Cardiac ventricle fibroblast (primary cell): ENCODE measurements at places on chromosomes 16 and 17. TPM values are rescaled to one million over a fixed set of nuclear protein-coding genes. Genes with fewer than 3 reads are reported as not detected.

Gene MFAP4
- 188 and 212 TPM in 2 replicates for total RNA-seq

Gene MMP25
- total RNA-seq: not detected in 2 replicates

Gene NFATC3
- 15.7 and 18.8 TPM in 2 replicates for total RNA-seq

Gene SYCE1L
- total RNA-seq: 4.5 TPM in 1 of 2 replicates, not detected in the other

Gene SLX1B
- total RNA-seq: 15.3 and 16.4 TPM in 2 replicates

Gene CA7
- total RNA-seq: not detected in 2 replicates

Gene NPTX1
- total RNA-seq: under 0.01 TPM in 1 of 2 replicates, not detected in the other

Gene MSLN
- not detected in 2 replicates for total RNA-seq

Gene CIITA
- 0.19 and 1.9 TPM in 2 replicates for total RNA-seq

Gene ZP2
- total RNA-seq: not detected in 2 replicates

Gene RHBDF1
- total RNA-seq: 37.0 and 38.4 TPM in 2 replicates

Gene DHRS7C
- not detected in 2 replicates for total RNA-seq

Gene HAGH
- 13.4 and 28.5 TPM in 2 replicates for total RNA-seq

Gene OR3A1
- not detected in 2 replicates for total RNA-seq

Gene FBXL16
- total RNA-seq: not detected in 2 replicates

Gene HSPB9
- total RNA-seq: not detected in 2 replicates

Gene JMJD6
- total RNA-seq: 14.2 and 14.9 TPM in 2 replicates

Gene KRT27
- not detected in 2 replicates for total RNA-seq

Gene CD79B
- total RNA-seq: 0.31 and 1.0 TPM in 2 replicates

Gene RASL10B
- 2.4 and 2.6 TPM in 2 replicates for total RNA-seq

Gene KCNH4
- total RNA-seq: not detected in 2 replicates

Gene BTBD17
- total RNA-seq: not detected in 2 replicates

Gene SLC25A19
- 2.7 and 4.5 TPM in 2 replicates for total RNA-seq

Gene HSD3B7
- 11.1 and 11.7 TPM in 2 replicates for total RNA-seq

Gene ATXN2L
- 51.1 and 69.8 TPM in 2 replicates for total RNA-seq

Gene SOST
- not detected in 2 replicates for total RNA-seq

Gene TBC1D3E
- not detected in 2 replicates for total RNA-seq

Gene TXNL4B
- total RNA-seq: 9.4 and 11.0 TPM in 2 replicates

Gene KIF19
- total RNA-seq: 0.54 and 1.1 TPM in 2 replicates

Gene FZD2
- 19.0 and 22.6 TPM in 2 replicates for total RNA-seq

Gene MYCBPAP
- total RNA-seq: 0.25 TPM in 1 of 2 replicates, not detected in the other

Gene TMEM231
- total RNA-seq: 13.6 and 13.7 TPM in 2 replicates

Gene GPR142
- not detected in 2 replicates for total RNA-seq

Gene CRYBA1
- not detected in 2 replicates for total RNA-seq

Gene CCL16
- not detected in 2 replicates for total RNA-seq

Gene CNTNAP1
- total RNA-seq: 15.3 and 15.6 TPM in 2 replicates

Gene C16orf89
- 1.4 and 2.3 TPM in 2 replicates for total RNA-seq

Gene KIFC3
- 5.6 and 8.4 TPM in 2 replicates for total RNA-seq

Gene TMED6
- total RNA-seq: not detected in 2 replicates

Gene AANAT
- not detected in 2 replicates for total RNA-seq

Gene SLC6A2
- total RNA-seq: not detected in 2 replicates

Gene HBA2
- 4.3 TPM in 1 of 2 replicates, not detected in the other for total RNA-seq

Gene SLFN14
- not detected in 2 replicates for total RNA-seq

Gene NOMO2
- 71.1 and 75.0 TPM in 2 replicates for total RNA-seq

Gene ENPP7
- total RNA-seq: not detected in 2 replicates

Gene CCL5
- not detected in 2 replicates for total RNA-seq

Gene TPPP3
- total RNA-seq: not detected in 2 replicates

Gene KRT13
- 0.75 TPM in 1 of 2 replicates, not detected in the other for total RNA-seq

Gene ATP2C2
- not detected in 2 replicates for total RNA-seq

Gene TUFM
- total RNA-seq: 116 and 129 TPM in 2 replicates

Gene KRT33A
- not detected in 2 replicates for total RNA-seq

Gene MYH1
- total RNA-seq: 0.05 TPM in 1 of 2 replicates, not detected in the other

Gene MYH8
- not detected in 2 replicates for total RNA-seq

Gene AOC2
- 0.34 and 1.4 TPM in 2 replicates for total RNA-seq

Gene CHST6
- total RNA-seq: 0.54 and 0.56 TPM in 2 replicates
